Progenitor cell of endocrine pancreas (in vitro differentiated cells): ENCODE measurements at places on chromosomes 1 and 21.

DNA sequence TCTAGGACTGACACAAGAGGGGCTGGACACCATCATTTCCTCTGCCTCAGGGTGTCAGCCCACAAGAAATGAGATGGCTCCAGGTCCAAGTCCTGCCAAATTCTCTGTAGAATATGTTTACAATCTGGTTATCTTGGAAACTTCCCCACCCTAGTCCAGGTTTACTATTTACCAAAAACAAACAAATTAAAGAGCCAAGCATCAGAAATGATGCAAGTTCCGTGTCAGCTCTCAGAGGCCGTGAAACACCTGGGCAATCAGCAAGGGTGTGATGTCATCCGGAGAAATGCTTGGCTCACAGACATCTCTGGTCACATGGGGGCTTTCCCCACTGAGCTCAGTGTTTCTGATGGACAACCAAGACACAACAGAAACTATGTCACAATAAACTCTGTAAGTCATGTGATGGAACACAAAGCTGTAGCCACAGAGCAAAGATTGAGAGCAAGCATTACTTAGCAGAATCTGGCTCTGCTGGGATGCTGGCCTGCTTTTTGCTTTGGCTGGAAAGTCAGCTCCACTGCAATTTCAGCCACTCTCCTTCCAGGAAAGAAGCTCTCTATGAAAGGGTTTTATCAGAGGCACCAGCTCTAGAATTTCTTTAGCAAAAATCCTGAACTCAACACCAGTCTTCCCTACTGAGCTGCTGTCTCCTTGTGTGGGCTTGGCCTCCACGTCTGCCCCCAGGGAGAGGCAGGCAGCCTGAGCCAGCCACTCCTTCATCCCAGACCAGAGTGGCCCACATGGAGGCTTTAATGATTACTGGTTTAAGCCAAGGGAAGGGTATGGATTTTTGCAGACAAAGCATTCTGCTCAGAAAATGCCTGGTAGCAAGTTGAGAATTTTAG is 55.9 kb downstream of the NENF start:
- no peak for DNase-seq

GRCh38 chr1:201886103-201886885 is 2.4 kb upstream of the SHISA4 start:
- no peak for DNase-seq

GRCh38 chr1:1402072-1402900 is 3.2 kb upstream of the CCNL2 start:
- DNase-seq = no peak

GRCh38 chr1:153783233-153784190 is 8.3 kb downstream of the SLC27A3 start:
- DNase-seq = peak; percentile 84

DNA sequence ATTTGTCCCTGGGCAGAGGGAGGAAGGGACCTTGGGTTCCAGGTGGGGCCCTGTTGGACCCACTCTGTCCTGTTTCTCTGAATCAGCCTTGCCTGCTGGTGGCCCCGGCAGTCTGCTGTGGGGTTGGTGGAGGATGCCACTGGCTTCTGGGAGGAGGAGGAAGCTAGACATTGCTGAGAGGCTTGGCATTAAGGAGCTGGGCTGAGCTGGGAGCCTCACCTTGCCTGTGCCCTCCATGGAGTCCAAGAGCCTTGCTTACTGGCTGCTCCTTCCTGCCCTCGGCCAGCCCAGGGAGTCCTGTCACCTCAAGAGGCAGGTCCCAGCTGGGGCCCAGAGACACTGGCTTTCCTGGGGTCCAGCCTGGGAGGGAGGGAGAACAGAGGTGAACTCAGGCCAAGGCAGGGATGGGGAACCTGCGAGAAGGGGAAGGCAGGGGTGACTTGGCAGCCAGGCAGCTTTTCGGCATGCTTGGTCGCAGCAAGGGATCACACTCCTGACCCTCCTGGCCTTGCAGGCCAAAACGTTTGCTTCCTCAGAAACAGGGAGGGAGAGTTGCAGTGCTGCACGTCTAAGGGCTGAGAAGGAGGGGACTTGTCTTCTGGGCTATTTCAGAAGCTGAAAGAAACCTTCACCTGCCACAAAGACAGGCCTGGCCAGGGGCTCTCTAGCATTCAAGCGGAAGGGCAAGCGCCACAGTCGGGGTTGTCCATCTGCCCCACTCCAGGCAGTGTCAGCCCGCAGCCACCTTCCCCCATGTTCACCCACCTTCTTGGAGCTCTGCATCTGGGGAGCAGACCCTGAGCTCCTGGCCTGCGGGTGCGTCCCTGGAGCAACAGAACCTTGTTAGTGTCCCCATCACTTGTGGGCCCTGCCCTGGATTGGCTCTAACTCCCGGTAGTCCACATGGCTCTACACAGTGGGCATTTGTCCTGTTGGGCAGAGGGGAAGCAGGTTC is 8.9 kb downstream of the TMEM201 start:
- no peak for DNase-seq

GRCh38 chr1:226786550-226786949 is 47.5 kb upstream of the ITPKB start:
- no peak for DNase-seq

GRCh38 chr1:28412731-28413130 is 43.2 kb downstream of the PHACTR4 start:
- DNase-seq = no peak

GRCh38 chr1:6181347-6181770 is 1.2 kb upstream of the CHD5 start:
- no peak for DNase-seq

GRCh38 chr1:98677288-98677687 is 15.8 kb downstream of the SNX7 start:
- no peak for DNase-seq

GRCh38 chr1:115771847-115772457 is 3.4 kb upstream of the CASQ2 start:
- DNase-seq = peak; percentile 43

DNA sequence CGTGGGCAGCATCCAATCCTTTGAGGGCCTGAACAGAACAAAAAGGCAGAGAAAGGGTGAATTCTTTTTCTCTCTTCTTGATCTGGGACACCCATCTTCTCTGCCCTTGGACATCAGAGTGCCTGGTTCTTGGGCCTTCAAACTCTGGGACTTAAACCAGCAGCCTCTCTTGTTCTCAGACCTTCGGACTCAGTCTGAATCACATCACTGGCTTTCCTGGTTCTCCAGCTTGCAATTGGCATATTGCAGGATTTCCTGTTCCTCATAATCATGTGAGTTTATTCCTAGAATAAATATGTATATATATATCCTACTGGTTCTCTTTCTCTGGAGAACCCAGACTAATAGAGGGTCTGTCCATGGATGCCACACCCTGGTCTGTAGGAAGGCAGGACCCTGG is 16.3 kb upstream of the TENT5C start:
- no peak for DNase-seq

DNA sequence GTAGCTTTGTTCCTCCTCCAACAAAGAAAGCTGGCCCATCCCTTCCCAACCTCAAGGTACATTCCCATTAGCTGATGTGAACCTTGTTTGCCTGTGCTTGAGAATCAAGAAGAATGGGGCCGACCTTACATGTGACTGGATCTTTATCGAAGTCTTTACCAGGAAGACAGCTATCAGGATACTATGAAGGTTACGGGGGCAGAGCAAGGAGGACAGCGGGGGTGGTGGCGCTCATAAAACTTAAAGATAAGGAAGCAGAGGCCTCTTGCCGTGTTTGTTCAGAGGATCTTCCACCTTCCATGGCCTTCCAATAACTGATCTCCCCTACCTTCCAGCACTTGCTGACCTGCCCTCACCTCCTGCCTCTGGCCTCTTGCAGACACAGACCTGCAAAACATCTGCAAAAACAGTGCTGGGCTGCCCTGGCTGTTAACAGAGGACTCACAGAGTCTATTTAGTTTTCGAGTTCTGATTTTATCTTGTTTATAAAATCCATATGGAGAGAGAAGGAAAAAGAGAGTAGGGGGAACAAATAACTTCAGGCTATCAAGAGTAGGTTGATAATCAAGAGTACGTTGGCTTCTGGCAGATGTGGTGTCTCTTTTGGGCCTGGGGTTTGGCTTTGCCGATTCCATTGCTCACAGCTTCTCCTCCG is 198.0 kb downstream of the HUNK start:
- no peak for DNase-seq
